ENCODE measurements at places on chromosomes 4 and X. TPM values are rescaled to one million over a fixed set of nuclear protein-coding genes. Genes with fewer than 3 reads are reported as not detected.

The KCTD8 gene
- total RNA-seq: 1.5 TPM

The FAM9B gene
- total RNA-seq: not detected

The ENPEP gene
- 8.7 TPM for total RNA-seq

The ZNF711 gene
- total RNA-seq: 31.7 TPM

The RAB33A gene
- total RNA-seq: 2.8 TPM

The GTPBP6 gene
- 39.6 TPM for total RNA-seq

The TDO2 gene
- 253 TPM for total RNA-seq

The ALPK1 gene
- 16.6 TPM for total RNA-seq

The APBB2 gene
- total RNA-seq: 47.5 TPM

- H3K27ac ChIP-seq: no peak overlapping the region
- H3K27me3 ChIP-seq: no peaks in the 10 kb centered on the region
- DNase-seq: no peak
- H3K4me3 ChIP-seq: no peak overlapping the region
Measured at GRCh38 chr4:188092824-188093223, 16.6 kb downstream of the TRIML2 start.

GRCh38 chrX:21194526-21194925, 179.7 kb upstream of the CNKSR2 start:
- no peaks in the 10 kb centered on the region for H3K4me1 ChIP-seq
- H3K36me3 ChIP-seq: no peaks in the 10 kb centered on the region
- DNase-seq: no peak
- H3K27me3 ChIP-seq: no peaks in the 10 kb centered on the region
- H3K4me3 ChIP-seq: no peak overlapping the region

- no peaks in the 10 kb centered on the region for H3K36me3 ChIP-seq
- H3K27ac ChIP-seq: no peak overlapping the region
- no peak overlapping the region for H3K4me3 ChIP-seq
Measured at GRCh38 chr4:30386266-30386895, 333.8 kb upstream of the PCDH7 start.

- H3K27ac ChIP-seq: peak overlapping the region; percentile 71
- no peaks in the 10 kb centered on the region for H3K36me3 ChIP-seq
- no peaks in the 10 kb centered on the region for H3K27me3 ChIP-seq
- no peak for DNase-seq
- no peak overlapping the region for H3K4me3 ChIP-seq
Measured at GRCh38 chrX:50157545-50158135, 43.2 kb downstream of the AKAP4 start.

DNA sequence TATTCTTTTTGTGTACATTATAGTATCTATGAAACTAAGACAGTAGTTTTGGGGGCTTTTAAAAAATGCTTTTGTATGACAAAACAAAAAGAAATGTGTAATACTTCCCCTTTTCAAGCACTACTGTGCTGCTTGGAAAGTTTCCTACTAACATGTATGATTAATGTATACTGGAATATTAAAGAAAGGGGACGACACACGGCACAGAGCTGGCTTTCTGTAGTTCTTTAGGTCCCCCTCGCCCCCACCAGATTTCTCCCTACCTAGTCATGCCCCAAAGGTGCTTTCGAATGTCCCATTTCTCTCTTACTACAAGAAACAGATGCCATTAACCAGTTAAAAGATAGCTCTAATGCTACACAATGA, 1.6 kb upstream of the AP1S2 start:
- no peak for DNase-seq
- H3K36me3 ChIP-seq: no peaks in the 10 kb centered on the region
- H3K27ac ChIP-seq: peak overlapping the region; percentile 78
- no peak overlapping the region for H3K4me3 ChIP-seq
- H3K4me1 ChIP-seq: peaks cover 6% of the 10 kb centered on the region
- no peaks in the 10 kb centered on the region for H3K27me3 ChIP-seq

DNA sequence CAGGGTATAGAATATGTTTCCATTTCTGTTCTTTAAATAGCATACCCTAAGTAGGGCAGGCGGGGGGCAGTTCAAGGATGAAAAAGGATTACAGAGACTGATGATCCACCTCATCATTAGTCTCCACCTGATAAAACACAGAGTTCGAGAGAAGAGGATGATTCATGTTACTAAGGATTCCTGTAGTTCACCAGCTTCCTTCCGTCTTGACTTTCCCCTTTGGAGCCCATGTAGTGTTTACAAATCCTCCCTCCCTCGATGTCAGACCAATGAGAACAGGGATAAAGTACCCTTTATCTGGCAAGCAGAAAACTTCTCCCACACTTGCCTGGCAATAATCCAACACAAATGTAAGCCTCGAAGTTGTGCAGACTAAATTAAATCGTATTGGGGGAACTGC, 526.3 kb upstream of the FAM241A start:
- no peaks in the 10 kb centered on the region for H3K36me3 ChIP-seq
- H3K27ac ChIP-seq: no peak overlapping the region

GRCh38 chr4:56863441-56864139, 42.1 kb upstream of the SPINK2 start:
- no peak overlapping the region for H3K27ac ChIP-seq
- H3K27me3 ChIP-seq: no peaks in the 10 kb centered on the region
- H3K4me1 ChIP-seq: no peaks in the 10 kb centered on the region
- no peaks in the 10 kb centered on the region for H3K36me3 ChIP-seq

DNA sequence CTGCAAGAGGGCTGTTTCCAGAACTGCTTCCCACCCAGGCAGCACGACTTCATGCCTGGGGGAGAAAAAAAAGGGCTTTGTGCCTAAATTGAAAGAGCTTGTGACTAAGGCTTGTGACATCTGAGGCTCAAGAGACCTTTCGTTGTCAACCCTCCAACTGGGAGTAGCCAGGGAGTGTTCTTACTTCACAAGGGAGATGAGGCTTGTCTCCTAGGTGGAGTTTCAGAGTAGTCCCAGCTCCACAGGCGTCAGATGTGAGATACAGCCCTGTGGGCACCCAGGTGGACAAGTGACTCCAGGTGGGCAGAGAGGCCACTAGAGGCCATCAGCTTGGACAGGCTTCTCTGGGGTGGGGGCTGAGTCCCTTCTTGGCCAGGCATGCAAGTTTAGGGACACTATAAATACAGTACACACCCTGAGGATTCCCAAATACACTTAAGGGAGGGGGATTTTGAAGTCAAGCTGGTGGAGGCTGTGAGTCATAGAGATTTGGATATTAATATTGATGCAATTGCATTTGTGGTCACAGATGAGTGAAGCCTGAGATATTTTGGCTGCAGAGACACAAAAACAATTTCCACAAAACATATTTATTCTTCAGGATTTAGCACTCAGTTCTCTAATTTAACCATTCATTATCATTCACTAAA, 40.1 kb upstream of the SETD7 start:
- no peak for DNase-seq
- H3K4me3 ChIP-seq: no peak overlapping the region
- H3K27me3 ChIP-seq: no peaks in the 10 kb centered on the region
- H3K4me1 ChIP-seq: no peaks in the 10 kb centered on the region

DNA sequence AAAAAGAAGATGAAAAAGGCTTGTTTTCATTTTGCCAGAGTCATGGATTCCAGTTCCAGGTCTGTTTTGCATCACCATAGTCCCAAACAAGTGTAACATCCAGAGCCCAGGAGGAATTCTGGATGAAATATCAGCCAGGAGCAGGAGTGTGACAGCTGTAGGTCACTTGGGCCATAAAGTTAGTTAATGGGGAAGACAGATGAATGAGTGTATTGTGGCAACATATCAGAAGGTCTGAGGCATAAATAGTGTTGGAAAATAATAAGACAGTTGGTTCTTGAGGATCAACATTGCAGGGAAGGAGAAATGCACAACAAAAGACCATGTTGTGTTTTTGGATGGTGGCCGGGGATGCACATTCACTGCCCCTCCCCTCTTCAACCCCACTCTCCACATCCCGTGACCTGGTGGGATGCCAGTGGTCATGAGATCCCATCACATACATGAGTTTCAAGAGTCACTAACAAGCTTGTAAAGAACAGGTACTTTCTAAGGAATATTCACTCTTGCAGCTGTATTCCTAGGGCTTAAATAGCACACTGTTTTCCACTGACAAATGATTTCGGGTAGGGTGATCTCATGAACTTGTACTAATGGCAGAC, 83.1 kb upstream of the IGFBP7 start:
- H3K4me3 ChIP-seq: no peak overlapping the region
- H3K27me3 ChIP-seq: no peaks in the 10 kb centered on the region
- peaks cover 18% of the 10 kb centered on the region for H3K4me1 ChIP-seq
- DNase-seq: no peak

DNA sequence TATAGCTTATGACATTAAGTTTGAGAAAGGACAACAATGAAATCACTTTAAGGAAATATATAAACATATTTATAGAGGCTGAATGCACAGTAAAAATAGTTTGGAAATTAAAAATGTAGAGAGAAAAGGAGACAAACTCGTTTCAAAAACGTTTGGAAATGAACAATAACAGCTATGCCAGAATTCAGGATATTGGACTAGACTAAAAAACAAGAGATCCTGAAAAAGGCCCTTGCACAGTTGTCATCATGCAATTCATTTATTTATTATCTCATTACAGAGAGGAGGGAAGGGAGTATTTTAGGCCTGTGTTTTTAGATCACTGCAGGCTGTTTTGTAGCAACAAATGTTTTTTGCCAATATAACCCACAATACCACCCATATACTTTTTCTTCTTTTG, 527.2 kb downstream of the ADGRL3 start:
- DNase-seq: no peak
- no peaks in the 10 kb centered on the region for H3K36me3 ChIP-seq
- H3K27me3 ChIP-seq: no peaks in the 10 kb centered on the region
- H3K27ac ChIP-seq: no peak overlapping the region

GRCh38 chr4:125390126-125390525, 75.4 kb downstream of the FAT4 start:
- H3K27me3 ChIP-seq: no peaks in the 10 kb centered on the region
- no peaks in the 10 kb centered on the region for H3K36me3 ChIP-seq
- H3K4me3 ChIP-seq: no peak overlapping the region

GRCh38 chr4:82984459-82984858, 26.2 kb downstream of the LIN54 start:
- DNase-seq: no peak
- H3K4me1 ChIP-seq: no peaks in the 10 kb centered on the region
- no peaks in the 10 kb centered on the region for H3K27me3 ChIP-seq
- no peaks in the 10 kb centered on the region for H3K36me3 ChIP-seq
- H3K27ac ChIP-seq: no peak overlapping the region
- H3K4me3 ChIP-seq: no peak overlapping the region

DNA sequence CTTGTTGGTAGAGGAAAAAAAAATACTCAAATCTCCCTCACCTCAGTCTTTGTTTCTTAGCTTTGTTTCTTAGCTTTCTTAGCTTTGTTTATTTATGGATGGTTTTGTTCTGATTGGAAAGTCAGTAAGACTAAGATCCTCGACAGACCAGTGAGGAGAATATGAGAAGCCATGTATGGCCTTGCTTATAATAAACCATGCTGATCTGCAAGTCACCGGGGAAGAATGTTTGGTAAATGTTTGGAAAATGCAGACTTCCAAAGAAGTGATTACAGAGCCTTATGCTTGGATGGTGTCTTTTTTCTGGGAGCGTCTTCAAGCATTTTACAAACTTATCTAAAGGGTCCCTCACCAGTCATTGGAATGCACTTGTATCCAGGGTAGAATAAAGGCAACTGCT, 90.1 kb upstream of the NOCT start:
- no peak for DNase-seq
- H3K4me1 ChIP-seq: no peaks in the 10 kb centered on the region
- H3K36me3 ChIP-seq: no peaks in the 10 kb centered on the region
- H3K4me3 ChIP-seq: no peak overlapping the region
- no peak overlapping the region for H3K27ac ChIP-seq
- H3K27me3 ChIP-seq: no peaks in the 10 kb centered on the region

- peak within 1 kb of the TSS; percentile 99 for H3K27ac ChIP-seq
- DNase-seq: peak; percentile 85
- no peaks in the 10 kb centered on the region for H3K27me3 ChIP-seq
- peak within 1 kb of the TSS; percentile 37 for H3K4me3 ChIP-seq
Measured at GRCh38 chr4:78551420-78552351, at the start of gene ANXA3. TSS of gene ANXA3 (plus strand) at chr4:78551770. CDS start at chr4:78554474, 2,704 bp downstream.

DNA sequence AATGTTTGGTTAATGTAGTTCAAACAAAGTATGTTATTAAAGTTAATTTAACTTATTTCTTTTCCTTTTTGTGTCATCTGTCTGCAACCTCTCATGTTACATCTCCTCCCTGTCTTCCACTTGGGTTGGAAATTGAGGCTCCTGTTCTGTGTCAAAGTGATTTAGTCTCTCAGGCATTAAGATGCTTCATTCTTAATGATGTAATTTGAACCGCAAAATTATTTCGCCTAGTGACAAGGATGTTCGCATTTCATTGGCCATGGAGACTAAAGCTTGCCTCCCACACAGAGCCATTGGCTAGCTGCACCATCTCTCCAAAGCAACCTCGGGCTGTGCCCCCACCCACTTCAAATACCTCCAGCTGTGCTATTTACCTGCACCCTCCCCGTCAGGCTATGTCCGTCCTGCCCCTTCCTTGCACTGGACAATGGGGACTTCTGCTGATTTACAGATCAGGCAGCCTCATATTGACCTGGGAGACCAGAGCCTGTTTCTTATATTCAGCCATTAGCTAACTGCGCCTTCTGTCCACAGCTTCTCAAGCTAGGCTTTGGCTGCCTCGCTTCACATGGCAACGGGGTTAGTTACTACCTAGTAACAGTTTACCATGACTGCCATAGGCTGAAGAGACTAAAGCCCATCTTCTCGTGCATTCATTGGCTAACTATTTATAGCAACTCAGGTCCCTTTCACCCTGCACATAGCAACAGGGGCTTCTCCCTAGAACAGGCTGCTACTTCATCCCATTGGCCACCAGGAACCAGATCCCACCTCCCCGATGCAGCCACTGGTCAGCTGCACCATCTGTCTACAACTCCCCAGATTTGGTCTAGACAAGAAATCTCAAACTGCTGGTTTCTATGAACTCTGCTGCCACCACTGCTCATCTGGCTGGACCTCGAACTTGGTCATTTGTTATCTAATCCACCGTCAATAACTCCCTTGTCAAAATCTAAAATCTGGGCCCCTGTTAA, 8.6 kb upstream of the ZNF157 start:
- H3K4me1 ChIP-seq: no peaks in the 10 kb centered on the region
- peak overlapping the region; percentile 78 for H3K27ac ChIP-seq
- H3K4me3 ChIP-seq: no peak overlapping the region
- DNase-seq: peak; percentile 89
- H3K27me3 ChIP-seq: no peaks in the 10 kb centered on the region
- no peaks in the 10 kb centered on the region for H3K36me3 ChIP-seq

DNA sequence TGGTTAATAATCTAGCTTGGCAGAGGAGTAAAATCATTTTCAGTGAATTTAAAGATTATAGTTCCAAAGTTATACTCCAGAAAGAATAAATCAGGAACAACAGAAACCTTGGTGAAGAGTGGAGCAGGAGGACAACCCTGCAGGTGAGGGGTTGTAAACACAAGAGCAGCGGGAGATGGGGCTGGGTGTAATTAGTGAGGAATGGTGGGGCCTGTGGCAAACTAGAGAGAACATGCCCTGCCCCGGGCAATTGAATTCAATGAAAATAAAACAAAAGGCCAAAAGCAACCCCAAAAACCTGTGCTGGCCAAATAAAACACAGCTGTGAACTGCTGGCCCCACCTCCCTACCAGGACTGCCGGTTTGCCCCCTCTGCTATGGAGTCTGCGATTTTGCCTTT, 325.2 kb downstream of the NR3C2 start:
- no peaks in the 10 kb centered on the region for H3K27me3 ChIP-seq
- H3K27ac ChIP-seq: no peak overlapping the region
- H3K36me3 ChIP-seq: no peaks in the 10 kb centered on the region
- H3K4me3 ChIP-seq: no peak overlapping the region
